ENCODE measurements at places on chromosomes 6 and 20. TPM values are rescaled to one million over a fixed set of nuclear protein-coding genes. Genes with fewer than 3 reads are reported as not detected.

Gene CPXM1
- total RNA-seq = 84.0 TPM

Gene OPRL1
- total RNA-seq = 2.1 TPM

Gene RBPJL
- not detected for total RNA-seq

Gene ESR1
- total RNA-seq = not detected

Gene GSTA1
- total RNA-seq = not detected

Gene GTF3C6
- 64.9 TPM for total RNA-seq

Gene GPR6
- total RNA-seq = not detected

Gene GABBR1
- total RNA-seq = 80.4 TPM

Gene AK9
- 5.3 TPM for total RNA-seq

Gene BCAS4
- total RNA-seq = 4.2 TPM

Gene UBD
- total RNA-seq = not detected

Gene BTN1A1
- total RNA-seq = not detected

Gene BNIP5
- total RNA-seq = not detected

Gene ADGRB3
- 8.9 TPM for total RNA-seq

Gene AGER
- 4.1 TPM for total RNA-seq

Gene LPA
- not detected for total RNA-seq

Gene SDCBP2
- total RNA-seq = 0.97 TPM

Gene C20orf141
- total RNA-seq = not detected

Gene C4B
- 10.5 TPM for total RNA-seq

Gene HMGN3
- 55.0 TPM for total RNA-seq
